CD8-positive, alpha-beta memory T cell (primary cell): ENCODE measurements at places on chromosomes 3 and 15. TPM values are rescaled to one million over a fixed set of nuclear protein-coding genes. Genes with fewer than 3 reads are reported as not detected.
A peak's percentile ranks its signal among the peaks of the same experiment; 100 is the strongest.

DNA sequence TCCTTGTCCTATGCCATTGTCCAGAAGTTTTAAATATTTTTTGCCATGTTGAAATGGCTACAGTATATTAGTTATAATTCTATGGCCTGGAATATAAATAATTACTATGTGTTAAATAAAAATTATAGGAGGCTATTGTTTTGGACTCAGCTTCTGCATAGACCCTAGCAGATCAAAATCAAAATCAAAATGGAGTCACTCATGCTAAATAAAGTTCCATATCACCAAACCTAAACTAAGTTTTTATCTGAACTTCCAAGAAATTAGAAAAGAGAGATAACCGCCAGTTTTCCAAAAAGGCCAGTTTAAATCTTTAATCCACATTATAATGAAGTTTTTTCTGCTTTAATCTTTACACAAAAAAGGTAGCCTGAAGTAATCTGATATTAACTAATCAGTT, 227.8 kb upstream of the P2RY1 start:
- no peaks in the 10 kb centered on the region for H3K27me3 ChIP-seq
- no peak overlapping the region for H3K27ac ChIP-seq
- H3K36me3 ChIP-seq = no peaks in the 10 kb centered on the region
- no peaks in the 10 kb centered on the region for H3K4me1 ChIP-seq

GRCh38 chr15:72423256-72423655, 25.2 kb downstream of the TMEM202 start:
- no peaks in the 10 kb centered on the region for H3K27me3 ChIP-seq
- DNase-seq = no peak
- H3K27ac ChIP-seq = no peak overlapping the region
- H3K36me3 ChIP-seq = no peaks in the 10 kb centered on the region
- H3K4me1 ChIP-seq = no peaks in the 10 kb centered on the region

DNA sequence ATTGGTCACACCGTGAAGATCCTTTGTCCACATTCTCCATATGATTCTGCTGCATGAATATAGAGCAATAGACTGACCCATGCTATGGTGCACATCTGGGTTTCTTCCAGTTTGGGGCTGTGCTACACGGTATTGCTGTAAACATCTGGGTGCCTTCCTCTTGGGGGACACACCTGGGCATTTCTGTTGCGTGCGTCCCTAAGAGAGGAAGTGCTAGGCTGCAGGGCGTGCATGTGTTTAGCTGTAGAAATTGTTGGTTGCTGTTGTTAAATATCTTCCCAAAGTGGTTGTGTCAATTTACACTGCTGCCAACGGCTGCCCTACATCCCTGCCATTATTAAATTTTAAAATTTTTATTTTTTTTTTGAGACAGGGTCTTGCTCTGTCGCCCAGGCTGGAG, 52.4 kb downstream of the NUP210 start:
- no peaks in the 10 kb centered on the region for H3K4me1 ChIP-seq
- H3K4me3 ChIP-seq = no peak overlapping the region
- no peak for DNase-seq
- H3K27me3 ChIP-seq = no peaks in the 10 kb centered on the region

Gene PRR20G
- not detected for total RNA-seq

DNA sequence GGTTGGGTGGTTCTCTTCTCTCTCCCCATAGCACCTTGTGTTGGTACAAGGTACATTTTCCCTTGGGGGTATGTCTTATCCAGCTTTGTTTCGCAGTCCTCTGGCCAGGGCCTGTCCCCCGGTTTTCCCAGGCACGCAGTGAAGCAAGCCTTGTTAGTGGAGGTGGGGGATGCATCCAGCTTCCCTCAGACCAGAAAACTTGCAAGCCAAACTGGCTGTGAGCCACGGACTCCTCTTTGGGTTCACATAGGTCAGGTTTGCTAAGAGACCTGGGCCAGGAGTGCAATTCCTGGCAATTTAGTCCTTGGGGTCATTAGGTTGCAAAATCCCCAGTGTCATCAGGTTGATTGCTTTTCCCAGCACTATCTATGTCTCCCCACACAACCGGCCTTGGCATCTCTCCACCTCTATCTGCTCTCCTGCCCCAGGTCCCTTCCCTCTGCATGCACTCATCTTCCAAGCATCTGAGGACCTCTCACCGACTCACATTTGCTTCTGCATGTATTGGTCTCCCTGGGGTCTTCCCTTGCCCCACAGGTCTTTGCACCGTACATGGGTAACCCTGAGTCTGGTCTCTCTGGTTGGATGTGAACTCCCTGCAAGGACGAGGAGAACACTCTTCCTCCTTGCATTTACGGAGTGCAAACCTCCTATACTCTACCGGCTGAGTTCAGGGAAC, 34.2 kb downstream of the BCL2L10 start:
- H3K4me3 ChIP-seq = no peak overlapping the region
- peaks cover 11% of the 10 kb centered on the region for H3K4me1 ChIP-seq
- no peak for DNase-seq
- H3K27me3 ChIP-seq = no peaks in the 10 kb centered on the region

Gene CFAP91
- total RNA-seq = 0.77 TPM

DNA sequence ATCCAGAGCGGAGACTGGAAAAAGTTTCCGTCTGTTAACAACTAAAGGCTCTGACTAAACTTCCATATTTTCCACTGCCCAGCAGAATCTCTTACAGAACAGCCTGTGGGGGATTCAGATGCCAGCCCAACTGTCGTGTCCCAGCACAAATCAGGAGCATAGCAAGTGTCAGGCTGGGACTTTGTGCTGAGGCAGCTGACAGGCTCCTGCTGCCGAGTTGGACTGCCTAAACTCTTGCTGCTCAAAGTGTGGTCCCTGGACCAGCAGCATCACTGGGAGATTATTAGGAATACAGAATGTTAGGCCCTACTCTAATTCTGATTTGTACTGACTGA, 31.2 kb upstream of the CMTM7 start:
- no peaks in the 10 kb centered on the region for H3K4me1 ChIP-seq
- no peaks in the 10 kb centered on the region for H3K27me3 ChIP-seq
- no peaks in the 10 kb centered on the region for H3K36me3 ChIP-seq
- DNase-seq = no peak
- H3K27ac ChIP-seq = no peak overlapping the region

Gene CCDC39
- not detected for total RNA-seq

Gene PLCB2
- 57.7 TPM for total RNA-seq

GRCh38 chr15:70547846-70548487, 215.4 kb downstream of the UACA start:
- no peak overlapping the region for H3K27ac ChIP-seq
- no peak for DNase-seq
- peaks cover 4% of the 10 kb centered on the region for H3K4me1 ChIP-seq
- H3K36me3 ChIP-seq = no peaks in the 10 kb centered on the region

Gene MINAR1
- total RNA-seq = 0.51 TPM

DNA sequence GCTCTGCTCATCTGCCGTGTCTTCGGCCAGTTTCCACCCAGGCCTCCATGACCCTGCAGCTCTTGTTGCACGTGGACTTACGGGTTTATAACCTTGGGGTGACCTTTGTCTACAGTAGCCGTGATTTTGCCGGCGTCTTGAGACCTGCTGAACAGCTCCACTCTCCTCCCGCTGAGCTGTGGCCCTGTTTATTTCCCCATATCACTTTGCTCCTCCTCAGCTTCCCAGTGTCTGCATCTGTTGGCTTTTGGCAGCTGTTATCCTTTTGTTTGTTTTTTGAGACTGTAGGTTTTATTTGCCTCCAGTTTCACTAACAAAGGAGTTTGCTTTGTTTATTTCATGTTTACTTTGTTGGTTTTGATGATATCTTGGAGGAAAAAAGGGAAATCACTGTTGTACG, 29.3 kb upstream of the SLC28A1 start:
- no peaks in the 10 kb centered on the region for H3K36me3 ChIP-seq
- H3K27me3 ChIP-seq = no peaks in the 10 kb centered on the region

- H3K4me1 ChIP-seq = no peaks in the 10 kb centered on the region
- H3K36me3 ChIP-seq = no peaks in the 10 kb centered on the region
- H3K4me3 ChIP-seq = no peak overlapping the region
- no peak overlapping the region for H3K27ac ChIP-seq
These were observed 35.6 kb upstream of the GYG1 start for GRCh38 chr3:148955544-148956346.

GRCh38 chr3:139530717-139531116, 8.8 kb downstream of the RBP1 start:
- DNase-seq = no peak
- H3K4me1 ChIP-seq = no peaks in the 10 kb centered on the region
- H3K36me3 ChIP-seq = no peaks in the 10 kb centered on the region
- no peak overlapping the region for H3K4me3 ChIP-seq

- no peak overlapping the region for H3K4me3 ChIP-seq
- no peak for DNase-seq
- peak overlapping the region; percentile 10 for H3K27ac ChIP-seq
- H3K36me3 ChIP-seq = no peaks in the 10 kb centered on the region
- H3K4me1 ChIP-seq = peaks cover 25% of the 10 kb centered on the region
These were observed 3.1 kb downstream of the SPRED1 start for GRCh38 chr15:38255690-38256089.

GRCh38 chr3:143265501-143266070, 146.0 kb downstream of the CHST2 start:
- H3K4me1 ChIP-seq = no peaks in the 10 kb centered on the region
- DNase-seq = no peak
- H3K4me3 ChIP-seq = no peak overlapping the region
- H3K36me3 ChIP-seq = no peaks in the 10 kb centered on the region

GRCh38 chr3:42914771-42915515, 9.0 kb downstream of the ZNF662 start:
- no peak overlapping the region for H3K4me3 ChIP-seq
- H3K27ac ChIP-seq = no peak overlapping the region
- no peaks in the 10 kb centered on the region for H3K36me3 ChIP-seq
- DNase-seq = no peak
- no peaks in the 10 kb centered on the region for H3K27me3 ChIP-seq
- no peaks in the 10 kb centered on the region for H3K4me1 ChIP-seq

Gene SHISA5
- 102 TPM for total RNA-seq

Gene CLDN16
- total RNA-seq = not detected

Gene SSR3
- 171 TPM for total RNA-seq

GRCh38 chr3:146746190-146746589, 141.0 kb upstream of the PLSCR5 start:
- H3K4me1 ChIP-seq = no peaks in the 10 kb centered on the region
- no peaks in the 10 kb centered on the region for H3K36me3 ChIP-seq
- H3K27ac ChIP-seq = no peak overlapping the region
- no peak for DNase-seq
- no peaks in the 10 kb centered on the region for H3K27me3 ChIP-seq

- H3K27me3 ChIP-seq = no peaks in the 10 kb centered on the region
- H3K36me3 ChIP-seq = no peaks in the 10 kb centered on the region
- no peak overlapping the region for H3K4me3 ChIP-seq
- no peak overlapping the region for H3K27ac ChIP-seq
- no peaks in the 10 kb centered on the region for H3K4me1 ChIP-seq
These were observed 171.2 kb downstream of the ADAMTS17 start for GRCh38 chr15:100170291-100171210.

DNA sequence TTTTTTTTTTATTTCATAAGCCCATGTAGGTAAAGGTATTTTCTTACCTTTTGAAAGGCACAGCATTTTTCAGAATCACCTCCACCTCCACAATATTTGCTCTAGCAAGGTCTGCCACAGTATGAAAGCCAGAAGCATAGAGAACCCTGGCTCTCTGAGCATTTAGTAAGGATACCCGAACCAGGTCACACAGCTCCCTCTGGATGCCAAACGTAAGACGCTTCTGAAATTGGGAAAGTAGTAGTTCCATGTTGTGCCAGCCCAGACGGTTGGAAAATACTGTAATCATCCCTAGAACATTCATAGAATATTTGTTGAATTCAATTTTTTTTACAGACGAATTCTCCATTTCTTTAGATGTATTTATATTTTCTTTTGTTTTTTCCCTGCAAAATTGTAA, 52.4 kb downstream of the POLQ start:
- no peaks in the 10 kb centered on the region for H3K27me3 ChIP-seq
- H3K36me3 ChIP-seq = no peaks in the 10 kb centered on the region
- no peaks in the 10 kb centered on the region for H3K4me1 ChIP-seq
- no peak for DNase-seq
- no peak overlapping the region for H3K27ac ChIP-seq

- H3K27ac ChIP-seq = no peak overlapping the region
- no peak for DNase-seq
- H3K4me3 ChIP-seq = no peak overlapping the region
- H3K27me3 ChIP-seq = no peaks in the 10 kb centered on the region
- peaks cover 22% of the 10 kb centered on the region for H3K4me1 ChIP-seq
These were observed 44.8 kb upstream of the TLE3 start for GRCh38 chr15:70142322-70143191.

Gene GPR87
- total RNA-seq = 0.61 TPM

GRCh38 chr3:54376142-54376807, 253.9 kb downstream of the CACNA2D3 start:
- no peaks in the 10 kb centered on the region for H3K27me3 ChIP-seq
- DNase-seq = no peak
- no peak overlapping the region for H3K4me3 ChIP-seq
- no peaks in the 10 kb centered on the region for H3K36me3 ChIP-seq
- no peaks in the 10 kb centered on the region for H3K4me1 ChIP-seq
